ENCODE measurements at places on chromosomes 5 and 9.

DNA sequence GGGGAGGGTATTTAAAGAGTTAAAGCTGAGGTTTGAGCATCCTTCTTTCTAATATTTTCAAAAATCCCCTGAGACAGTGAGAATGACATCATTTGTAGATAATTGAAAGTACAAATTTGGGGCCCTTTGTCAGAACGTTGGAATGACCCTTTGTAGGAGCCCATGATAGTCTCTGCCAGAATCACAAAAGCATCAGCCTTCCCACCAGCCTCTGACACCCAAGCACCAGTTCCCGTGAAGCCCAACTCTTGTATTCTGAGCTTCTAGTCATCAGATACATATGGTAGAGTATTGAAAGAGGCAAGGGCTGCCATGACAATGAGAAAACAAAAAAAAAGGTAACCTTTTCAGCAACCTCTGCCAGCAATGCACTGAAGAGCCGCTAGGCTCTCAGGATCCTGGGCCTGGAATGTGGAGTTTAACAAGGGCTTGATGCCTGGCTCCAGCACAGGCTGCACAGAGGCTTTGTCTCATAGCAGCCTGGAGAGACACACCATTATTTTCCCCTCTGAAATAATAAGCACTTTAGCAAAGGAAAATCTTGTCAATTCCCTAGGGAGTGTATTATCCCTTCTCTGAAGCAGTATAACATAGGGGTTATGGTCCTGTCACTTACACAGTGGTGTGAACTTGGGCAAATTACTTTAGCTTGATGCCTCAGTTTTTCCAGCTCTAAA lies 114.4 kb downstream of the ZNF608 start:
- no peak for DNase-seq

GRCh38 chr9:129259375-129259774 lies 81.3 kb upstream of the IER5L start:
- no peak for DNase-seq

DNA sequence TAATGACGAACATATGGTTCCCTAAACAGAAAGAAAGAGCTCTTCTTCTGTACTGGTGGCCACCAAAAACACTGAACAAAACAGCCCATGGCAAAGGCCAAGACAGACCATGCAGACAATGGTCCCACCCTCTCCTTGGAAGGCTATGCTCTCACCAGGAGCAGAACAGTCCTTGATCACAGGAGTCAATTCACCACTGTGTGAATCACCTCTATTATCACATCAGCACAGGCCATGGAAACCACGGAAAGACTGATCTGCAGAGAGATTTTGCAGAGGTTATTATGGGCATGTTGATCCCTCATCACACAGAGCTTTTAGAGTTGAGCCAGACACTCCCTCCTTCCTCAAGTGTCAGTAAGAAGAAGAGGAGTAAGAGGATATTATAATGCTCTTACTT lies 134.0 kb upstream of the RASEF start:
- DNase-seq: no peak

DNA sequence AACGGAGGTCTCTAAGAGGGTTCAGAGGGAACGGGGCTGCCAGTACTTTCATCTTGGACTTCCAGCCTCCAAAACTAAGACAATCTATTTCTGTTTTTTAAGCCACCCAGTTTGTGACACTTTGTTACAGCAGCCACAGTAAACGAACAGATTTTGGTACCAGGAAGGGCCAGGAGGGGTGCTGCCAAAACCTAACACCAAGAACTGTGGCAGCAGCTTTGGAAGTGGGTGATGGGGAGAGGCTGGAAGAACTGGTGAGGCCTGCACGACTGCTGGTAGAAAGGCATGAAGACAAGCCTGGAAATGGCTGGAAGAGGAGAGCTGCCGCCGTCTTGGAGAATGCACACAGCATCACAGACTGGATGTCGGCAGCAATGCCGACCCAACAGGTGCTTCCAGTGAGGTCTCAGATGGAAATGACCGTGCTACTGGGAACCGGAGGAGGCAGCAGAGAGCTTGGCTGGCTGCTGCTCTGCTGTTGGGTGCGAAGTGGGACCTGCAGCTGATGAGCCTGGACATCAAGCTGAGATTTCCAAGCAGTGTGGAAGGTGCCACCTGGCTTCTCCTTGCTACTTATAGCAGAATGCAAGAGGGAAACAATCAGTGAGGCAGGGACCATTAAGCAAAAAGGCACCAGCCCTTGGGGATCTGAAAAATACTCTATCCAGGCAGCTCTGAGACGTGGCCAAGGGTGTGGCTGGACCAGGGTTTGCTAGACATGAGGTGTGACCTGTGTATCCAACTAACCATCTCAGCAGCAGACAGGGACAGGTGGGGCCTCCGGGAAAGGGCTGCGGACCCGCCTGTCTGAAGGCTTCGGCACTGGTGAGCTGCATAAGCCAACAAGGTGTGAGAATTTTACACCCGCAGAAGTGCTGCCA lies 4.7 kb upstream of the TMEM210 start:
- DNase-seq: no peak

DNA sequence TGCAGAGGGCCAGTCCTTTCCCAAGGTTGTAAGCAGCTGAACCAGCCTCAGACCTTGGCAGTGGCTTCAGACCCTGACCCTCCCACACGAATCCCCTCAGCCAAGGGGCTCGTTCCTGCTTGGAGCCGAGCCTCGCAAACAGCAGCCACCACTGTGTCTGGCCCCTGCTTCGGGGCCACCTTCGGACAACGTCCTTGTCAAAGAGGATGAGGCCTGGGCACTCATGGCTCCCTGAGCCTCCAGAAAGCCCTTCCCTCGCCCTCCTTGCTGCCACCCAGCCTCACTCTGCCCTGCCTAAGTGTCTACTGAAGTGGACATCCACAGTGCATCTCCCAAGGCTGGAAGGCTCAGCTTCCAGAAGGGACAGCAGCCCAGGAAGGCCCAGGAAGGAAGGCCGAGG lies 161.7 kb downstream of the OLFM1 start:
- no peak for DNase-seq
